Activated naive CD4-positive, alpha-beta T cell treated with anti-CD3 and anti-CD28 coated beads, Interleukin-2, amount 10 ng/mL, durations not matched to agents 7 days and 5 days (primary cell): ENCODE measurements at places on chromosomes 2 and 18.

- no peak overlapping the region for H3K27ac ChIP-seq
- no peak overlapping the region for H3K4me3 ChIP-seq
- H3K27me3 ChIP-seq: peaks cover 9% of the 10 kb centered on the region
- DNase-seq: no peak
These were observed 91.9 kb downstream of the MRPS9 start for GRCh38 chr2:105129722-105130232.

DNA sequence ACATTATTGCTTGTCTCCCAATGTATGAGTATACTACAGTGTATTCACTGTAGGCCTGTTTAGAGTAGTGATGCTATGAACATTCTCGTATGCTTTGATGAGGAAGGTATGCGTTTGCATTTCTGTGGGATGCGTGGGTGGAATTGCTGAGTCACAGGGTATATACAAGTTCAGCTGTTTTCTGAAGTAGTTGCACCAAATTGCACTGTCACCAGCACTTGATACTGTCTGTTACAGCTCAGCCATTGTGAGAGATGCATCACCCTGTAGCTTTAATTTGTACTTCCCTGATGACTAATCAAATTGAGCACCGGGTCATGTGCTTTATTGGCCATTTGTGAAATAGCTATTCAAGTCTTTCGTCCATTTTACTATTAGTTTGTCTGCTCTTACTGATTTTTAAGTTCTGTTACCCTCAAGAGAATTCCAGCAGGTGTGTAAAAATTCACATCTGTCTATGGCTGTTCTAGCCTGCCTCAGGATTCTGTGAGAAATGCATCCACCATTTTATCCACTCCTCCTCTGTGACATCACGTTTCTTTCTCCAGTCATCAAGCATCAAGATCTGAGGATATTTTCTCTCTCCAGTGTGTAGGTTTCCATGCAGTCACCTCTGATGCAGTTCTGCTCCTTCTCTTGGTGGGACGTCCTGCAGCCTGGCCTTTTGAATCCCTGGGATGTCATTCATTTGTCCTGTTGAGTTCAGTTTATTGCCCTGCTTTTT, 72.5 kb downstream of the DGKD start:
- H3K27me3 ChIP-seq: no peaks in the 10 kb centered on the region
- peaks cover 72% of the 10 kb centered on the region for H3K36me3 ChIP-seq
- peak; percentile 41 for DNase-seq
- H3K27ac ChIP-seq: no peak overlapping the region

DNA sequence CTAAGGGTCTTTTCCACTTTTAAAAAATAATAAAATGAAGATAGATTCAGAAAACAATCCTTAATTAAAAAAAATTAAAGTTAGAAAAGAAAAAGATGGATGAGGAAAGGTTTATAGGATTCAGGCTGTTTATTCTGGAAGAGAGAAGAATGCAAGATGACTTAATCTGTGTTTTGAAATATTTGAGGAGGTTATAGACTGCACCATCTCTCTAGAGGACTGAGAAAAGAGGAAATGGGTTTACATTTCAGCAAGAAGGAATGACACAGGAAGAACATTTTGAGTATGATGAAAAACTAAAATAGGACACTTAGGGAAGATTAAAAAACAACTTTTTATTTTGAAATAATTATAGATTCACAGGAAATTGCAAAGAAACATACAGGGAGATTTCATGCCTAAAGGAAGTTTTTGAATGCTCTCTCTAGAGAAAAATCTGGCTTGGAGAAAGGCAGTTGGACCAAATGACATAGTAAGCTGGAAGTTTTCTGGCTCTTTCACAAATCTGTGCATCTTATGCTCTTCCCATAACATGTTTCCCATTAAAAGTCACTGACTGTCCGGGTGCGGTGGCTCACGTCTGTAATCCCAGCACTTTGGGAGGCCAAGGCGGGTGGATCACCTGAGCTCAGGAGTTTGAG, 75.0 kb downstream of the CERS6 start:
- no peak for DNase-seq
- no peak overlapping the region for H3K27ac ChIP-seq
- no peaks in the 10 kb centered on the region for H3K27me3 ChIP-seq
- H3K4me1 ChIP-seq: peaks cover 22% of the 10 kb centered on the region

DNA sequence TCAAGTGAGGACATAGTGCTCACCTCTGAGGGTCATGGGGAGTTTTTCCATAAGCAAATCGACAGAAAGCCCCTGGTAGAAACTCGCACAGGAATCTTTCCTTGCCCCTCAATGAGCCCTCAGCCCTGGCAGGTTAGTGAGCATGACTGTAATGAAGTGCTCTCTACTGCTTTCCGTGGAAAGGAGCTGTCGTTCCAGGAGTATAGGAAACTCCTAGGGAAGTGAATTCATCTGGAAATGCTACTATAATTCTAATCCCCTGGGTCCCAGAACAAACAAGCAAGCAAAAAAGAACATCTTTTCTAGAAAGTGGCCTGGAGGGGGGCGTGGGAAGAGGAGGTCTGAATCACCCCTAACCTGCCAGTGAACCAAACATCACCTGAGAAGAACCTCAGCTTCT, 18.1 kb downstream of the BCL2L11 start:
- no peaks in the 10 kb centered on the region for H3K27me3 ChIP-seq
- peaks cover 43% of the 10 kb centered on the region for H3K36me3 ChIP-seq
- peaks cover 5% of the 10 kb centered on the region for H3K4me1 ChIP-seq
- no peak overlapping the region for H3K27ac ChIP-seq
- no peak overlapping the region for H3K4me3 ChIP-seq

- no peak for DNase-seq
- H3K27ac ChIP-seq: no peak overlapping the region
- H3K27me3 ChIP-seq: peaks cover 4% of the 10 kb centered on the region
- H3K36me3 ChIP-seq: no peaks in the 10 kb centered on the region
These were observed 191.3 kb downstream of the AGAP1 start for GRCh38 chr2:235685024-235685721.

DNA sequence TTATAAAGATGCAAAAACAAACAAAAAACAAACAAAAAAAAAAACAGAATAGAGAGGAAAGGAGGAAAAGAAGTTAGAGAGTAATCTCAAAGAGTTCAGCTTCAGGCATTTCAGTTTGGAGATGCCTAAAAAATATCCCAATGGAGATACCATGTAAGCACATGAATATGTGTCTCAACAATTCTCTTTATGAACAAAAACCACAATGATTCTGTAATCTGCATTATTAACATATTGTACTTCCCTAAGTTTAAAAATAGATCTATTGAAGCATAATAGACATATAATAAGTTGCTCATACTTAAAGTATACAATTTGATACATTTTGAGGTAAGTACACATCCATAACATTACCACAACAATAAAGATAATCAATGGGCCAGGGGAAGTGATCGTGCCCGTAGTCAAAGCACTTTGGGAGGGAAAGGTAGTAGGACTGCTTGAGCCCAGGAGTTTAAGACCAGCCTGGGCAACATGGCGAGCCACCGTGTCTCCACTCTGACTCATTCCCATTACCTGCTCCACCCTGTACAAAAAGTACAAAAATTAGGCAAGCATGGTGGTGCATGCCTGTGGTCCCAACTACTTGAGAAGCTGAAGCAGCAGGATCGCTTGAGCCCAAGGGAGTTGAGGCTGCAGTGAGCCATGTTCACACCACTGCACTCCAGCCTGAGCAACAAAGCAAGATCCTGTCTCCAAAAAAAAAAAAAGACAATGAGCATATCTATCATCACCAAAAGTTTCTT, 158.9 kb downstream of the ATAD2B start:
- no peak overlapping the region for H3K4me3 ChIP-seq
- peaks cover 41% of the 10 kb centered on the region for H3K36me3 ChIP-seq
- DNase-seq: no peak
- H3K4me1 ChIP-seq: no peaks in the 10 kb centered on the region
- no peak overlapping the region for H3K27ac ChIP-seq

DNA sequence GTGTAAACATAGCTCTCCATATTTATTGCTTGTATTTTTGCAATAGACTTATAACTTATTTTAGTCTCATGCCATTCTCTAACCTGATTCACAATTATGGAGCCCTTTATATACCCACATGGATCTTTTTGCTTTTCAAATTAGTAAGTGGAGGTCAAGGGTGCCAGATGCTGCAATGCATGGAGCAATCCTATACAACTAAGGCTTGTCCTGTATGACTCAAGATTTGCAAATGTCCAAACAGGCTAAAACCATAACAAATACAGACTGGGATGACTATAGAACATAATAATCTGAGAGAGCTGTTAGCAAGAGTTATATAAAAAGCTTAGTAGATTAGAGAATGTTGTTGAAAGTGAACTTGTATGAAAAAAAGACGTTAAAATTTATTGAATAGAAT, 690.4 kb upstream of the NRXN1 start:
- no peaks in the 10 kb centered on the region for H3K27me3 ChIP-seq
- no peak overlapping the region for H3K4me3 ChIP-seq
- no peak overlapping the region for H3K27ac ChIP-seq

- H3K4me3 ChIP-seq: peak overlapping the region; percentile 90
- peaks cover 42% of the 10 kb centered on the region for H3K36me3 ChIP-seq
- peak overlapping the region; percentile 97 for H3K27ac ChIP-seq
These were observed 683 bp downstream of the PTRHD1 start for GRCh38 chr2:24792542-24792873.

GRCh38 chr2:226699321-226699720, 100.3 kb downstream of the IRS1 start:
- no peaks in the 10 kb centered on the region for H3K36me3 ChIP-seq
- H3K27me3 ChIP-seq: no peaks in the 10 kb centered on the region
- DNase-seq: no peak
- no peak overlapping the region for H3K27ac ChIP-seq
- H3K4me3 ChIP-seq: no peak overlapping the region
